ENCODE measurements at places on chromosomes 11 and 22.
A peak's percentile ranks its signal among the peaks of the same experiment; 100 is the strongest.

GRCh38 chr22:17698948-17699347, 60.4 kb downstream of the BCL2L13 start:
- DNase-seq: no peak

GRCh38 chr11:86938203-86938899, 16.8 kb downstream of the FZD4 start:
- DNase-seq: no peak

GRCh38 chr11:126357055-126357962, 1.8 kb downstream of the ST3GAL4 start:
- DNase-seq: no peak

DNA sequence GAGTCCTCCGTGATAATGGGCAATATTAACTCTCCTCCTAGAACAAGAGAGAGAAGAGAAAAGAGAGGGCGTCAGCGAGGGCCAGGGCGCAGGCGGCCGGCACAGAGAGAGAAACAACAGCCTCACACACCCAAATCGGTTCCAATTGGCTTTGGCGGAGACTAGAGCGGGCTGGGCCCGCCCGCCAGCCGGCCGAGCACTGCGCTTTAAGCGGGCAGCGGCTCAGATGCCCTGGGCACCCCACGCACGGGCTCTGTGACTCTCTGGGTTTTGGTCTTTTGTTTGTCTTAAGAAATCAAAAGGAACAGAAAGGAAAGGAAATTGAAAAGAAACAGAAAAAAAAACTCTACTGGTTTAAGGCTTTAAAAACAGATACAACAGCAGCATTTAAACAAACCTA, 17.0 kb downstream of the SLC22A12 start:
- DNase-seq: peak; percentile 55

DNA sequence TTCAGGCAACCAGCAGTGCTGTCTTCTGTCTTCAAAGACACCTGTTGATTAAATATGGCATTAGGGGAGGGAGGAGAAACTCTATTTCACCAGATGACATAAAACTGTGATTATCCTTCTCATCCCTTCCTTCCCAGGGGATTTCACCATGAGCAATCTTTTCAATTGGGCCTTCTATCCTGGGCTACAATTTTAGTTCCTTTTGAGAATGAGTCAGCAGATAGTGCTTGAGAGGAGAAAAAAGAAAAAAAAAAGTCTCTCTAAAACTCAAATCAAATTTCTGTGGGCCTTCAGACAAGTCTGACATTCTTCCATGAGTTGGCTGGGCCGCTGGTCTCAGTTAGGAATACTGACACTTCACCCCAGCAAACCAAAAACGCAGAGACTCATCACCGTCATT, 7.2 kb downstream of the FLI1 start:
- no peak for DNase-seq

DNA sequence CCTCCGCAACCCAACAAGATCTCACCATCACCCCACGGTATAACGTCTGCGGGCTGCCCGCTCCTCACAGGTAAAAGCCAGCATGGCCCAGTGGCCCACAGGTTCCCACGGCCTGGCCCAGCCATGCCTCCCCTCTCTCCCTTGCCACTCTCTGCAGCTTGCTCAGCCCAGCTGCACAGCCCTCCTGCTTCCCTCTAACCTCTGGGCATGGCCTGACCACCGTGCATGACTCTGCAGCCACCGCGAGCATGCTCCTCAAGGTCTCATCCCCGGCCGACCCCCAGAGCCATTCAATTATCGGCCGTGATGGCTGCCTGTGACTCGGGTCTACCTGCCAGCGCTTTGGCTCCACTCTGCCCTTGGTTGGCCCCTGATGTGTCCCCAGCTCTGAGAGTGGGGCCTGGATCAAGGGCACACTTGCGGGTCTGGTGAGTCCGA, 185.5 kb downstream of the CTTN start:
- DNase-seq: no peak

DNA sequence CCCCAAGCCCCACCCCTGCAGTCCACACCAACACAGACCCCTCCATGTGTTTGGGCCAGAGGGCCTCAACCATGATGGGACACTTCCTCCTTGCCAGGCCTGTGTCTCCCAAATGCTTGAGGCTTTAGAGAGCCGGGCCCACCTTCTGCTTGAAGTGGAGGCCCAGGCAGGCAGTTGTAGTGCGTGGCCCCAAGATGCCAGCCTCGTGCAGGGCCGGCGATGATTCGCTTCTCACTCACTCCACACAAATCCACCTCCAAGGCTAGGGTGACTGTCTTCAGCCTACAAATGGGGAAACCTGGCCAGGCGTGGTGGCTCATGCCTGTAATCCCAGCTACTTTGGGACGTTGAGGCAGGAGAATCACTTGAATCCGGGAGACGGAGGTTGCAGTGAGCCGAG, 5.7 kb downstream of the PRR5 start:
- no peak for DNase-seq

DNA sequence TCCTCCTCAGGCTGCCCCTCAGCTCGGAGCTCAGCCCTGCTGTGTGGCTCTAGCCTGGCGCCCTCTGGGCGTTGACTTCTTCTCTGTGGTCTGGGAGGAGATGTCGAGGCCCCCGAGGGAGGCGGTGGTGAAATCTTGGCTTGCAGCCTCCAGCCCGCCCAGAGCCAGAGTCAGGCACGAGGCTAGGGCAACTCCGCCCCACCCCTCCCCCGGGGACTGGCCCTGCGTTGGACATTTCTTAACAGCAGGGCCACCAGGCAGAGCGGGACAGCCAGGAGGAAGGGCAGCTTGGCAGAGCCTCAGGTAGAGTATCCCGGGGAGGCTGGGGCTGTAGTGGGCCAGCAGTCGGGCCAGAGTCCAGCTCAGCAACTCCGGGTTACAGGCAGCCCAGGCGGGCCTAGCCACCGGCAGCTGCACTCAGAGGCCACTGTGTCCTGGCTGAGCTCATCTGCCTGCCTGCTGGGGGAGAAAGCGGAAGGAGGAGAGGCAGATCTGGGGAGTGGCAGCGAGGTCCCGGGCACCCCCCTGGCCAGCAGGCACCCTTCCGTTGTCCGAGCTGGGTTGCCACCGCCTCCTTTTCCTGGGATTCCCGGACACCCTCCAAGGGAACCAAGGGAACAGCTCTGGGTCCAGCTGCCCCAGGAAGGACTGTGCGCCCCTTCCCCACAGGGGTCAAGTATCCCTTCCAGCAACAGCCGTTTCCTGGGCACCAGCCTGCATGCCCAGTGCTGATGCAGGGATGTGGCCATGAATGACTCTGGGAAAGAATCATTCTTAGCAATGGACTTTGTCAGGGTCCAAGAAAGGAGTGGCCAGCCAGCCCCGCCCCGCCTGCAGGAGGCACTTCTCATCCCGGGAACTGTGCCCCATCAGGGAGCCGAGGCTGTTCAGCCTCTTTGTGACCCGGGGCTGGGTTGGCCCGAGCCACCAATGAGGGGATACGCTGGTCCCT, at the start of gene ALDH3B1:
TSS of gene ALDH3B1 (plus strand) at position 238 of the 952 bp plus-strand sequence. CDS start 4,971 bp downstream, outside the sequence.
- DNase-seq: peak; percentile 70

DNA sequence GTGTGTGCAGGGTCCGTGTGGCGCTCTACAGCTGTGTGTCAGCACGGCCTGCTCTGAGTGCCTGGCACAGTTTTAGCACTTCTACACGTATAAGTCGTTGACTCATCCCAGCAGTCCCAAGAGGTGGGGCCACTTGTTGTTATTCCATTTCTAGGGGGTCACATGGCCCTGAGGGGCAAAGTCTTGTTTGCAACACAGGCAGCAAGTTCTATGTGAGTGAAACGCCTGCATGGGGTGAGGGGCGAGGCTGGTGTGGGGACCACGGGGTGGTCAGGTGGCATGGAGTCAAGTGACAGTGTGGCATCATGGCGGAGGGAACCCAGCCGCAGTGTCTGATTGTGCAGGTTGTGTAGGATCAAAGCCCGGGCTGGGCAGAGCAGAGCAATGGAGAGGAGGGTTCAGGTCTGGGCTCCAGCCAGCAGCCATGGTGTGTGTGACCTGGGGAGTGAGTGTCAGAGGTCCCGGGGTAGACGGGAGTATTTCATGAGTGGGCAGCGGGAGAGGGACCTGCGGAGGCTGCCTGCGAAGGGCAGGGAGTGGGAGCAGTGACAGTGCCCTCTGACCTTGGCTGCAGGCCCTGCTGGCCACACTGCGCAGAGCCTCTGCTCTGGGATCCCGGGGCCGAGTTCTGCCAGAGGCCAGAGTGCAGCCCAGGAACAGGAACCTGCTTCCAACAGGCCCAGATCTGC, 27.9 kb downstream of the SHANK3 start:
- no peak for DNase-seq

GRCh38 chr11:119158467-119158866, 9.6 kb downstream of the ABCG4 start:
- no peak for DNase-seq

GRCh38 chr11:78217650-78218541, 29.2 kb downstream of the USP35 start:
- DNase-seq: no peak

DNA sequence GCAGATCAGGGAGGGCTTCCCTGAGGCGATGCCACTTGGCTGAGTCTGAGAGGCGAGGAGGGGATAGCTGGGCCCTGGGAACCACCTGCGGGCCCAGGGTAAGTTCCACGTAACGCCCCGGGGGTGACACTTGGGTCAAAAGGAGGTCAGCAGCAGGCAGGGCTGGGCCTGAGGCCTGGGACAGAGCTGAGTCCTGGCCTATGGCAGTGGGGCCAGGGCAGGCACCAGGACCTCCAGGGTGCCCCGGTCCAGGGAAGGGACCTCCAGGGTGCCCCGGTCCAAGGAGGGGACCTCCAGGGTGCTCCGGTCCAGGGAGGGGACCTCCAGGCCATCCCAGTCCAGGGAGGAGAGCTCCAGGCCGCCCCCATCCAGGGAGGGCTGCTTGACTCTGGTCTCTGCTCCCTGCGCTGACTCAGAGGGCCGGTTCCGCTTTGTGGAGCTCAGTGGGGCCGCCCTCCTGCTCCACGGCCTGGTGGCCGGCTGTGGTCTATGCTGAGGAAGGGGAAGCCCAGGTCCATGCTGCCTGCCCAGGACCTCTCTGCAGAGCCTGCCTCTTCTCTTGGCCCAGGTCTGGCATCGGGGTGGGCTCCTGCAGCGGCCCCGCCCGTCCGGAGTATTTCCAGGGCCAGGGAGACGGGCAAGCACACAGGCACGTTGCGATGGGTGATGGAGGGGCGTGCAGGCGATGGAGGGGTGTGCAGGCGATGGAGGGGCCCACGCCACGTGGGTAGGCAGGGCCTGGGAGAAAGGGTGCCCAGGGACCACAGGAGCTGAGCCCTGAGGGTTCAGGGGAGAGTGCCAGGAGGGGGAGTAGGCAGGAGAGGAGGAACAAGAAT, 19.5 kb upstream of the WNT7B start:
- no peak for DNase-seq

- no peak for DNase-seq
Measured at GRCh38 chr11:78752494-78752893, 177.8 kb upstream of the NARS2 start.

GRCh38 chr11:87440076-87440770, 402.5 kb downstream of the TMEM135 start:
- DNase-seq: peak; percentile 71

DNA sequence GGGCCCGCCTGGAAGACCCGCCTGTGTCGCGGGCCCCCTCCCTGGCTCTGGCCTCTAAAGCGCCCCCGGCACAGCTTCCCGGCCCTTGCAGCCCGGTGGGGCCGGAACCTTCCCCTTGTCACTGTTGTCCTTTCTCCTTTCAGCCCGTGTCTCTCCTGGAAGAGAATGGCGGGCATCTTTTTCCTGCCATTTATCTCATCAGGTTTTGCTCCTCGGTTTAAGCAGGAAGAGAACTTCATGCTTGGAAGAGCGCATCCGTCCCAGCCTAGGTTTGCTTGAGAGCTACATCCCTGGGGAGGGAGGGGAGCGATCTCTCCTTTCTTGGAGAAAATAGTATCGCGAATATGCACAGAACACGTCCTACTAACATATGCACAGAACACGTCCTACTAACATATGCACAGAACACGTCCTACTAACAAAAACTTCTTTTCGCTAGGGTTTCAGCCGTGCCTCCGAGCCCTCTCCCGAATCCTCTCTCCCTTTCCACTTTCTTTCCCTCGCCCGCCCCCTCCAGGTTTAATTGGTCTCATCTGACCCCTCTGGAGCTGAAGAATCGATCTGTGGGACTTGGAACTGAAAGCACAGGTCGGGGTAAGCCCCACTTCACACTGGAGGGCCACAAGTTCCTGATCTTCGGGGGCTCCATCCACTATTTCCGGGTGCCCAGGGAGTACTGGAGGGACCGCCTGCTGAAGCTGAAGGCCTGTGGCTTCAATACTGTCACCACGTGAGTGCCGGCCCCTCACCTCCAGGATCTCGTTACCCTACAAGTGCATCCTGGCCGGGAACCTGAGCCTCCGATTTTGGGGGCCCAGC, 1.2 kb downstream of the GLB1L3 start:
- DNase-seq: no peak

- DNase-seq: no peak
Measured at GRCh38 chr11:56885854-56886253, 102.9 kb upstream of the OR5AK2 start.

DNA sequence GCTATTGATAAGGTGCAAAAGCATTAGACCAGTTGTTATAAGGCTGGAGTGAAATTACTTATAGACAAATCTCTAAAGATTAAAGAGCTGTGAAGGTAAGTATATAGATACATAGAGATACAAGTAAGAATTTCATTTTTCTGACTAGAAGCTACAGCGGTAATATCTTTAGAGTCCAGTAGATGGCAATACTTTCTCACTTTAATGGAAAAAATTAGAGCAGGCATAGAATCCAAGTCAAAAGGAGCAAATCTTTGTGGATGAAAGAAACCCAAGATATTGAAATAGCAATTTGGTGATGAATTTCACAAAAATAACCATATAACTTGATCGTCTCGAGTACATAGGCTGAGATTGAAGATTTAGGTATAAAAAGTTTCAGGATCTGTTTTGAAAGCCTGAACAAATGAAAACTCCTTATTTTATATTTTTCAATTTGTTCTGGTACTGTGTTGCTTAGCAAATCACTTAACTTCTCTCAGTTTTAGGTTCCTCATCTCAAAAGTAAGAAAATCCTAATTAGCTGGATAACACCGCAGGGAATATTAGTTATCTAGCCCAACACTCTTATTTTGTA, 81.9 kb downstream of the UVRAG start:
- DNase-seq: peak; percentile 80

DNA sequence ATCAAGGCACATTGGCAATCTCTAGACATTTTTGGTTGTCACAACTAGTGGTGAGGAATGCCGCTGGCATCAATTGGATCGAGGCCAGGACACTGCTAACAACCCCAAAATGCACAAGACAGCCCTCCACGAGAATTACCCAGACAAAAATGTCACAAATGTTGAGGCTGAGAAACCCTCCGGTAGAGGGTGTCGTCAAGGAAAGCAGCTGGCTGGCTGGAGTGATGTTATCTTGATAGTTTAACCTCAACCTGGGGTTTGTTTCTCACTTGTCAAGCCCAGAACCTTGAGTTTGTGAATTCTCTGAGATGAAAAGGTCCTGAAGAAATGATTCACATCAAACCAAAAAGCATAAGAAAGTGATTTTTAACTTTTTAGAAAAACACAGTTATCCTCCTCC, 21.1 kb upstream of the TMPRSS13 start:
- DNase-seq: no peak

DNA sequence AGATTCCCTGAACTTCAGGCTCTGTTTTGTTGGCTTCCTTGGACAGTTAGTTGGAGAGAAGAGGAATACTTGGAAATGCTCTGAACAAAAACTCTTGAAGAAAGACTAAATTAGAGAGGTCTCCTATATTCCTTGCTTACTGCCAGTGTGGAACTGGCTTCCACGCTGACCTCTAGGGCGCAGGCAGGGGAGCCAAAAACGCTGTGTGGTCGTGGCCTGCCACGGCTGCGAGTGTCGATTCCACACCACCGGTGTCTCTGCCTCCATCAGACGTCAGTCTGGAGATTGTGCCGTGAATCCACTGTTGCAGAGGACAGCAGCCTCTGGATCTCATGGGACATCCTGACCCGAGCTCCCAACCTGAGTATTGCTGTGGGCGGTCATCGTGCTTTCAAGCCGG, 37.5 kb upstream of the RAB1B start:
- DNase-seq: no peak

- DNase-seq: no peak
Measured at GRCh38 chr22:30717952-30718351, 23.3 kb downstream of the OSBP2 start.
